ENCODE measurements at places on chromosomes 6 and 20.

DNA sequence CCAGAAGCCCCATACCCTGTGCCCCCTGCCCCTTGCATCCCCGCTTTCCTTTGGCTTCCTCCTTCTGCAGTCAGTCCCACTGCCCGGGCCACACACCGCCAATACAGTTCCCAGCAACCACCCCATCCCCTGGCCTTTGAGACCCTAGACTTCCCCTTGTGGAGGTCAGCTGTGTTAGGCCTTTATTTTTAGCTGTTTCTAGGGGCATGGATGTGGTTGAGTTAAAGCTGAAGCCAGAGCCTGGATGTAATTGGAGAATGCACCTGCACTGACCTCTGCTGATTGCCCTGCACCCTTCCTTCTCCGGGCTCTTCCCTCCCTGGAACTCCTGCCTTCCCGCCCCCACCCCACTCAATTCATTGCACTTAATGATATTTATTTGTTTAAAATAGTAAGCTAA, 33.9 kb downstream of the LYRM2 start:
- DNase-seq, result no peak

GRCh38 chr6:93423542-93423941, 4.2 kb upstream of the EPHA7 start:
- no peak for DNase-seq

DNA sequence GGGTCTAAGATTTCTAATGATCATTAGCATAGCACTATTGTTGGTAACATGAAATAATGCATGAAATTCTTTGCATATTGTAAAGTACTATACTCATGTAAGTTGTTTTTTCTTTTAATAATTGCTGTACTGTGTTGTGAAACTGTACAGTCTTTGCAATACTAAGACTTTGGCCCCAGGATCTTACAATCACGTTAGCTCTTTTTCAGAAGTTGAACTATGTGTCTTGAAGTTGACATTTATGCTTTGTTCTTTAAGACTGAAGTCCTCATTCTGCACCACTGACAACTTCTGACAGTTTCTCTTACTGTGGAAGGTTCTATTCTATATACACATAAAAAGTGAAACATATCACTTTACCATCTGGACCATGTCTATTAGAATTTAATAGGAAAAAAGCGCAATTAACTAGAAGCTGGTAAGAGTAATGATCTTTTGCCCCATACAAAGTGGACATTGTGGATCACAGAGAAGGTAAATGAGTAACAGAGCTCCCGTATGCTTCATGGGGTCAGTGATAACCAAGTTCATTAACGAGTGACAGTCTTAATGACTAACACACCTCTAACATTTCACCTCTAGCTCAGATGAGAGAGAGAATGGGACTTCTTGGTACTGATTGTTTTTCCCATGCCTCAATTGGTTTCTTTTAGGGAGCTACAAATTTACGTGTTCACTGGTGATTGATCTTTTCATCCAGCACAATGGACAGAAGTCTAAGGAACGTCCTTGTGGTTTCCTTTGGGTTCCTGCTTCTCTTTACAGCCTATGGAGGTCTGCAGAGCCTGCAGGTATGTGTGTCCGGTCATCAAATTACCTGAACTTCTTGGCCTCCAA, at the start of gene UNC93A:
Gene UNC93A, plus strand, starts transcription at position 530 of the 837 bp plus-strand sequence. Its CDS starts 175 bp downstream, at position 705.
- no peak for DNase-seq

- DNase-seq, result no peak
Measured at GRCh38 chr6:13001927-13002326, 285.4 kb downstream of the PHACTR1 start.

GRCh38 chr20:24998121-24998520, 5.6 kb upstream of the APMAP start:
- no peak for DNase-seq

GRCh38 chr6:68639826-68640490, 4.9 kb downstream of the ADGRB3 start:
- no peak for DNase-seq

- DNase-seq, result peak; percentile 56
Measured at GRCh38 chr6:150891888-150892485, 26.5 kb downstream of the MTHFD1L start.

DNA sequence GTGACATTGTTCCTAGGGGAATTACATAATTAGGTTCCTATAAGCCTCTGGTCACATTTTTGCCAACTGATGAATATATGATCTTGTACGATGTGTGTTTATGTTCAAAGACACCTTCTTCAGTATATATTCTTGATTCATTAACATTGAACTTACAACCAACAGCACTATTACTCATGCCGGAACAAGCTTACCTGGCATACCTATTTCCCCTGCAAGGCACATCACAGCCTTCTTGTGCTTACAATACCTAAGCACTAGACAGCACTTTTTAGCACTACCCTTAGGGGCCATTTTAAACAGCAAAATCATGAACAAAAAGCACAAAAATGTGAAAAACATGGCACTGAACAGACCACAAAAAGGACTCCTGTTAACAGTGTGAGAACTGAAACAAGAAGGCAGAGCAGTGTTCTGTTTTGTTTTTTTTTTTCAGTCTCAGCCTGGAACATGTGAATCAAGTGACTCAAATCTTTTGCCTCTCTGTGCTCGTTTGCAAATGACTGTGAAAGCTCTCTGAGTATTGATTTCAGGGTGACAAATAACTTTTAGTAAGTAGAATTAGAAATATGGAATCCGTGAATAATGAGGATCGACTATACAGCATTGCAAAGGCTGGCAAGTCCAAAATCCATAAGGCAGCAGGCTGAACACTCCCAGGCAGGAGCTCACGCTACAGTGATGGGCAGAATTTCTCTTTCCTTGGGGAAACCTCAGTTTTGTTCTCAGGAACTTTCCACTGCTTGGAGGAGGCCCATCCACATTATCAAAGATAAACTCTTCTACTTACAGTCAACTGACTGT, 102.3 kb upstream of the TSHZ2 start:
- DNase-seq, result no peak

DNA sequence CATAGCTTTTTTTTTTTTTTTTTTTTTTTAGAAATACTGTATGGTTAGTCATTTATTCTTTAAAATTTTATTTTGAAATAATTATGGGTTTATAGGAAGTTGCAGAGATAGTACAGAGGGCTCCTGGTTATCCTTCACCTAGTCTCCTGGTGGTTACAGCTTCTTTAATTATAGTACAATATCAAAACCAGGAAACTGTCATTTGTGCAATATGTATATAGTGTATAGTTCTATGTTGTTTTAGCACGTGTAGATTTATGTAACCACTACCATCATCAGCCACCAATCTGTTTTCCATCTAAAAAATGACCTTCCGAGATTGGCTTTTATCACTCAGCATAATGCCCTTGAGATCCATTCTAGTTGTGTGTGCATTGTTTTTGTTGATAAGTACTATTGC, 54.7 kb downstream of the SLC22A2 start:
- DNase-seq, result no peak

GRCh38 chr6:33911488-33911887, 107.7 kb upstream of the MLN start:
- DNase-seq, result no peak

DNA sequence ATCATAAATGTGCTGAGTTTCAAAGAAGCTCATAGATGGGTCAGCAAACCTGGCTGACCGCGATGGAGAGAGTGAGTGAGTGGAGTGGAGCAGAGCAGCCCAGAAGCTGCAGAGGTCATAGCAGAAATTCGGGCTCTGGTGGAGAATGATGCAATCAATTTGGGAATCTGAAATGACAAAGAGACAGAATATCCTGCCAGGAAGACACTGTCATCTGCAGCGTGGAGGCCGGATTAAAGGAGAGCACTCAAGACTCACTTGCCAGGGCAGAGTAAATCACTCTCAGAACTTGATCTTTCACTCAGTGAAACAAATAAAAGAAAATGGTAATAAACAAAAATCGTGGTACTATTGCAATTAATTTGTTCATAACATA, 109.6 kb upstream of the RREB1 start:
- no peak for DNase-seq

GRCh38 chr6:101226677-101227135, 166.8 kb upstream of the GRIK2 start:
- DNase-seq, result no peak

GRCh38 chr6:107534571-107535141, 44.7 kb downstream of the SOBP start:
- DNase-seq, result no peak

DNA sequence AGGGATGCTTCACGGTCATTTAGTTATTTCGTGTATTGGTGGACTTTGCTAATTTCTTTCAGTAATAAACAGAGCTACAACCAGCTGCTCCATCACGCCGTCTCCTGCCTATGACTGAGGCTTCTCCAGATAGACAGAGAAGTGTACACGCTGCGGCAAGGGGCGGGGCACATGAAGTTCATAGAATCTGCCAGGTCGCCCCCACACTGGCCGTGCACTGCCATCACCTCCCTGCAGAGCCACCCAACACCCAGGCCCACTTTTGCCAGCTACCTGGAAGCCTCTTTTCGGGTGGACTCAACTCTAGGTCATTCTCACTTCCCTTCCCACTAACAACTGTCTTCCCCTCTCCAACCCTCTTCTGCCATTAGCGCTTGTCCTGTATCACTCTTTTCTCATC, 88.4 kb downstream of the SULF2 start:
- no peak for DNase-seq

GRCh38 chr20:51535075-51535386, 7.5 kb downstream of the NFATC2 start:
- no peak for DNase-seq

GRCh38 chr6:50030777-50031562, 9.2 kb upstream of the DEFB110 start:
- DNase-seq, result no peak
